ENCODE measurements at places on chromosomes 5 and 9. TPM values are rescaled to one million over a fixed set of nuclear protein-coding genes. Genes with fewer than 3 reads are reported as not detected.

The RANBP17 gene
- 6.2 TPM for total RNA-seq

The NKD2 gene
- total RNA-seq = 0.70 TPM

The IL11RA gene
- total RNA-seq = 16.5 TPM

The GRXCR2 gene
- not detected for total RNA-seq

The SLC27A6 gene
- total RNA-seq = not detected

The DNAH5 gene
- 0.12 TPM for total RNA-seq

The CTXN3 gene
- not detected for total RNA-seq

The IL7R gene
- not detected for total RNA-seq

Measured in smooth muscle cell of the coronary artery (primary cell).